Activated naive CD8-positive, alpha-beta T cell treated with anti-CD3 and anti-CD28 coated beads for 36 hours (primary cell): ENCODE measurements at places on chromosomes 5 and 9. TPM values are rescaled to one million over a fixed set of nuclear protein-coding genes. Genes with fewer than 3 reads are reported as not detected.
A peak's percentile ranks its signal among the peaks of the same experiment; 100 is the strongest.

- peaks cover 5% of the 10 kb centered on the region for H3K27me3 ChIP-seq
- H3K27ac ChIP-seq = no peak overlapping the region
- no peaks in the 10 kb centered on the region for H3K36me3 ChIP-seq
- no peak for DNase-seq
- H3K4me1 ChIP-seq = peaks cover 2% of the 10 kb centered on the region
These were observed 99.2 kb downstream of the PRKACG start for GRCh38 chr9:68914751-68915150.

DNA sequence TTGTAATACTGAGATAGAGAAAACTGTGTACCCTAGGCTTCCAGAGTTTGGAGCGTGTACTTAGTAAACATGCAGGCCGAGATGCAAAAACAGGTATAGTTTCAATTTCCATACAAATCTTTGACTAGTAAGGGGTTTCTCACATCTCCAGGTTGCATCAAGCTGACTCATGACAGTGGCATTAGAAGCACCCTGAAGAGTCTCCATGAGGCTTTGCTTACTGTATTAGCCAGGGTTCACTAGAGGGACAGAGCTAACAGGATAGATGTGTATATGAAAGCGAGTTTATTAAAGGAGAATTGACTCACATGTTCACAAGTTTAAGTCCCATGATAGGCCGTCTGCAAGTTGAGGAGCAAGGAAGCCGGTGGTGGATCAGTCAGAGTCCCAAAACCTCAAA is 275.3 kb upstream of the CDH6 start:
- no peaks in the 10 kb centered on the region for H3K27me3 ChIP-seq
- no peaks in the 10 kb centered on the region for H3K36me3 ChIP-seq
- no peak for DNase-seq
- H3K4me1 ChIP-seq = no peaks in the 10 kb centered on the region
- H3K27ac ChIP-seq = no peak overlapping the region

DNA sequence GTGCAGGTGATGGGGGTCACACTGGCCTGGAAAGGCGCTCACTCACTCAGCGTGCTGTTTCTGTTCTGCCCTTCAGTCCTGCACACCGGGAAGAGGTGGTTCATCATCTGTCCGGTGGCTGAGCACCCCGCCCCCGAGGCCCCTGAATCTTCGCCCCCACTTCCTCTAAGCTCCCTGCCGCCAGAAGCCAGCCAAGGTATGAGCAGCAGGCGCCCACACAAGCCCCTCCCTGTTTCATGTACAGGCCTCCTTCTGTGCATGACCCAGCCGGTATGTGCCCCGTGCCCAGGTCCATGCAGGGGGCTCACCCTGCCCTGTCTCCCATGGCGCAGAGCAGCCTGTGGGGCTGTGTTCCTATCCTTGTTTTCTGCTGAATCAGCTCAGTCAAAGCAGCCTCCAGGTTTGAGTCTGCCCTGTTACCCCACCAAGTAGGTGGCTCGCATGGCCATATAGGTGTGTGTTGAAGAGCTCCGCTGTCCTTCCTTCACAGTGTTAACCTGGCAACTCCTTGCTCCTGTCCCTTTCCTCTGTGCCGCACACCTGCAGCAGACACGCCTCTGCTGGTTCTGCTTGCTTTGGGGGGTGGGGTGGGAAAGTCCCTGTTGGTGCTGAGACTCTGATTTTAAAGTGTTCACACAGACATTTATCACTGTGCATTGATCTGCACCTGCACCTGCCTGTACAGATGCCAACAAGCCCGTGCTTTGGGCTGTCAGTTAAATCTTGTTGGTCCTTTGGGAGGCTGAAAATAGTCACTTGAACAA is 84.8 kb downstream of the WNK2 start:
- H3K4me3 ChIP-seq = peak overlapping the region; percentile 42
- peaks cover 15% of the 10 kb centered on the region for H3K4me1 ChIP-seq
- peaks cover 4% of the 10 kb centered on the region for H3K27me3 ChIP-seq
- peak; percentile 30 for DNase-seq

DNA sequence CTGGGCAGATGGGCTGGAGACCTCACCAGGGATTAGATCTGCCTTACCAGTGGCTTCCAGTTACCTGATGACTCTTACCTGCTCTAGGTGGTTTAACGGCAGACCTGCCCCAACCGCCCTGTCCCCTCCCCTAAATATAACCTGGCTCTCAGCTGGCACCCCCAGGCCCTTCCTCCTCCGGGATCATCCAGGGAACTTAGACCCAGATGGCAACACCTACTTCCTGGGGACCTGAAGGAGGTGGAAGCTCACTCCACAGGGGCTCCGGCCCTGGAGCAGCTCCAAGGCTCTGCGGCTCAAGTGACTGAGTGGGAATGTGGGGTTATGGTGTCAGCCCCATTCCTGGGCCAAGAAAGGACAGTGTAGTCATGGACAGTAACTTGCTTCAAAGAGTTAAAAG is 130.4 kb downstream of the OLFM1 start:
- H3K27me3 ChIP-seq = peaks cover 20% of the 10 kb centered on the region
- H3K4me1 ChIP-seq = no peaks in the 10 kb centered on the region
- H3K27ac ChIP-seq = no peak overlapping the region
- H3K4me3 ChIP-seq = no peak overlapping the region
- no peak for DNase-seq

- no peak overlapping the region for H3K27ac ChIP-seq
- H3K4me3 ChIP-seq = no peak overlapping the region
- no peak for DNase-seq
- no peaks in the 10 kb centered on the region for H3K4me1 ChIP-seq
- H3K27me3 ChIP-seq = peaks cover 11% of the 10 kb centered on the region
These were observed 61.6 kb upstream of the DAB2 start for GRCh38 chr5:39486361-39486760.

- H3K36me3 ChIP-seq = no peaks in the 10 kb centered on the region
- no peak for DNase-seq
- H3K4me3 ChIP-seq = no peak overlapping the region
- H3K27me3 ChIP-seq = no peaks in the 10 kb centered on the region
These were observed 1020.0 kb upstream of the ARRDC3 start for GRCh38 chr5:92402956-92403702.

The PDZD2 gene
- not detected for total RNA-seq

The ACOT12 gene
- not detected for total RNA-seq
